Endothelial cell of umbilical vein (primary cell): ENCODE measurements at places on chromosomes 3 and 15. TPM values are rescaled to one million over a fixed set of nuclear protein-coding genes. Genes with fewer than 3 reads are reported as not detected.

Gene TMEM41A
- 16.0 and 16.8 TPM in 2 replicates for total RNA-seq

Gene ECE2
- not detected in 2 replicates for total RNA-seq

Gene EPHA3
- not detected in 2 replicates for total RNA-seq

Gene NIPA2
- total RNA-seq: 72.9 and 75.7 TPM in 2 replicates

Gene VILL
- 6.9 and 9.0 TPM in 2 replicates for total RNA-seq

Gene GHRL
- total RNA-seq: not detected in 2 replicates

Gene MRAS
- total RNA-seq: 15.5 and 16.5 TPM in 2 replicates

Gene STARD9
- total RNA-seq: 17.2 and 17.5 TPM in 2 replicates

Gene PLSCR2
- total RNA-seq: not detected in 2 replicates

Gene ARL6IP5
- total RNA-seq: 111 and 116 TPM in 2 replicates

Gene GALNT15
- total RNA-seq: 1.7 and 5.4 TPM in 2 replicates

Gene UTS2B
- 0.81 and 1.1 TPM in 2 replicates for total RNA-seq

Gene IRAK2
- 10.0 and 11.1 TPM in 2 replicates for total RNA-seq

Gene THAP10
- 2.7 and 4.0 TPM in 2 replicates for total RNA-seq

Gene FOXB1
- not detected in 2 replicates for total RNA-seq

Gene ADPGK
- total RNA-seq: 51.0 and 51.7 TPM in 2 replicates

Gene GOLGA8A
- total RNA-seq: 53.5 and 61.1 TPM in 2 replicates

Gene GHSR
- total RNA-seq: not detected in 2 replicates
